Left cardiac atrium (tissue), 4 donors: ENCODE measurements at places on chromosomes 2 and 18. TPM values are rescaled to one million over a fixed set of nuclear protein-coding genes. Genes with fewer than 3 reads are reported as not detected.

MATN3 gene
- 0.52 TPM for total RNA-seq

SOCS6 gene
- total RNA-seq, result 15.4 TPM

LYG2 gene
- not detected for total RNA-seq

MYO3B gene
- not detected for total RNA-seq

XDH gene
- 0.03 TPM for total RNA-seq

SPP2 gene
- total RNA-seq, result not detected

TRIM43 gene
- not detected for total RNA-seq

RND3 gene
- 18.5 TPM for total RNA-seq

SERPINB11 gene
- total RNA-seq, result not detected

EVA1A gene
- 0.44 TPM for total RNA-seq
